Forelimb muscle (tissue), 1 donor: ENCODE measurements at places on chromosomes 2 and 18.
A peak's percentile ranks its signal among the peaks of the same experiment; 100 is the strongest.

- DNase-seq, result no peak
Measured at GRCh38 chr2:102155703-102156515, 13.4 kb downstream of the IL1R1 start.

- DNase-seq, result no peak
Measured at GRCh38 chr2:29032189-29032588, 42.1 kb downstream of the PCARE start.

DNA sequence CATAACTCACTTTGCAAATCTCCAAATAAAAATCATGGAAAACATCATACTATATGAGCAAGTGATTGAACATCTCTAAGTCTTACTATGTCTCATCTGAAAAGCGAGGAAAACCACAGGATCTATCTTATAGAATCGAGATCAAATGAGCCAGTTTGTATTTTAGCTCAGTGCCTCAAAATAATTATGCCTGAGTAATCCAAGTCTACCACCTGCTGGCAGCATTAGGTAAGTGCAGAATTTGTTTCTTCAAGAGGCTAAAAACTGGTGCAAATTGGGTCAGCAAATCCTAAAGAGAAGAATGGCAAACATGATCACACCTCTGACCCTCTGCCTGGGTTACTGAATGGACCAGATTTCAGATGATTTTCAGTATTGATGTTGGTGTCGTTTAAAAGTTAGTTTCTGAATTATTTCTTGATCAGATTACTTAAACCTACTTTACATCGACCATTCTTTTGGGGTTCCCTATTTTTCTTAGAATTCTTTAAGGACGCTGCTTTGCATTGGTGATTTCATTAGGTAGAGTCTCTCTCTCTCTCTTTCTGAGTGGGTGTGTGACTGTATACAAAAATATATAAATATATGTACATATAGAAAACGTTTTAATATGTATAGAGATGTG, 12.7 kb upstream of the FHOD3 start:
- DNase-seq, result peak; percentile 47

GRCh38 chr2:107340955-107341354, 455.0 kb upstream of the ST6GAL2 start:
- no peak for DNase-seq

DNA sequence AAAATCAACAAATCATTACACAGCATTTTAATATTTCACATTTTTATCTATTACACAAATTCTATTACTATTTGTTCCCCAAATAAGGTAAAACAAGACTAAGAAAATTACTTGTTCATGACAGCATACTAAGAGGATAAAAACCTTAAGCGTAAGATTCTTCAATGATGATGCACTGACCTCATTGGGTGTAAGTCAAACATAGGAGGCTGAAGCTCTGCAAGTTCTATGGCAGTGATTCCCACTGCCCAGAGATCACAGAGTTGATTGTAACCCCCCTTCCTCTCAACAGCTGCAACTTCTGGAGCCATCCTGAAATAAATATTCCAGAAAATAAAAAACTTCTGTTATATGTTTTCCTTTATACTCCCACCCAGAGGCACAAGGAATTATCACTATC, 82.2 kb upstream of the CDKL4 start:
- no peak for DNase-seq
